ENCODE measurements at places on chromosomes 13 and 19.

GRCh38 chr13:38686577-38687245 is at the start of gene FREM2:
Gene FREM2, plus strand, starts transcription at chr13:38687077. Its CDS starts 268 bp downstream, at chr13:38687345.
- H3K4me3 ChIP-seq = peak within 1 kb of the TSS; percentile 44
- no peaks in the 10 kb centered on the region for H3K36me3 ChIP-seq
- peak within 1 kb of the TSS; percentile 20 for H3K27ac ChIP-seq

- DNase-seq = no peak
- peak overlapping the region; percentile 54 for H3K27ac ChIP-seq
- peaks cover 16% of the 10 kb centered on the region for H3K4me1 ChIP-seq
- H3K36me3 ChIP-seq = no peaks in the 10 kb centered on the region
Measured at GRCh38 chr19:17114414-17114831, 38.8 kb downstream of the MYO9B start.

GRCh38 chr13:110945928-110946570 is 31.2 kb upstream of the ANKRD10 start:
- DNase-seq = no peak
- H3K4me1 ChIP-seq = no peaks in the 10 kb centered on the region
- H3K36me3 ChIP-seq = no peaks in the 10 kb centered on the region
- no peak overlapping the region for H3K27ac ChIP-seq

DNA sequence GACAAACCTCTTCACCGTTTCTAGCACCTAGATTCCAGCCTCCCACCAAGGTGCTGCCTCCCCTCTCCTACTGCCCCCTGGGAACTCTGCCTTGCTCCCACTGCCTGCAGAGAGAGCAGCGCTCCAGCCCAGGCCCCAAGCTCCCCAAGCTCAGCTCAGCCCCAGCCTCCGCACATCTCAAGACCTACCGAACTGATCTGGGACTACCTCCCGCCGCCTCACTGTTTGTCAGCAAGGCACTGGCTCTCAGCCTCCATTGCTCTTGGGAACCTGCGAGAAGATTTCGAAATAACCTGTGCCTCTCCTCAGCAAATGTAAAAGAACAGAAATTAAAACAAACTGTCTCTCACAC is 92.4 kb upstream of the GPR183 start:
- no peaks in the 10 kb centered on the region for H3K27me3 ChIP-seq
- no peaks in the 10 kb centered on the region for H3K4me1 ChIP-seq
- no peak for DNase-seq
- no peaks in the 10 kb centered on the region for H3K36me3 ChIP-seq

GRCh38 chr13:36959456-36960116 is 39.5 kb upstream of the SMAD9 start:
- no peaks in the 10 kb centered on the region for H3K27me3 ChIP-seq
- H3K4me1 ChIP-seq = no peaks in the 10 kb centered on the region
- no peak overlapping the region for H3K4me3 ChIP-seq
- no peak for DNase-seq
- no peaks in the 10 kb centered on the region for H3K36me3 ChIP-seq
